Epithelial cell of esophagus (primary cell): ENCODE measurements at places on chromosomes 11 and 22.

GRCh38 chr11:19420868-19421533 is 180.3 kb upstream of the E2F8 start:
- no peak for DNase-seq

DNA sequence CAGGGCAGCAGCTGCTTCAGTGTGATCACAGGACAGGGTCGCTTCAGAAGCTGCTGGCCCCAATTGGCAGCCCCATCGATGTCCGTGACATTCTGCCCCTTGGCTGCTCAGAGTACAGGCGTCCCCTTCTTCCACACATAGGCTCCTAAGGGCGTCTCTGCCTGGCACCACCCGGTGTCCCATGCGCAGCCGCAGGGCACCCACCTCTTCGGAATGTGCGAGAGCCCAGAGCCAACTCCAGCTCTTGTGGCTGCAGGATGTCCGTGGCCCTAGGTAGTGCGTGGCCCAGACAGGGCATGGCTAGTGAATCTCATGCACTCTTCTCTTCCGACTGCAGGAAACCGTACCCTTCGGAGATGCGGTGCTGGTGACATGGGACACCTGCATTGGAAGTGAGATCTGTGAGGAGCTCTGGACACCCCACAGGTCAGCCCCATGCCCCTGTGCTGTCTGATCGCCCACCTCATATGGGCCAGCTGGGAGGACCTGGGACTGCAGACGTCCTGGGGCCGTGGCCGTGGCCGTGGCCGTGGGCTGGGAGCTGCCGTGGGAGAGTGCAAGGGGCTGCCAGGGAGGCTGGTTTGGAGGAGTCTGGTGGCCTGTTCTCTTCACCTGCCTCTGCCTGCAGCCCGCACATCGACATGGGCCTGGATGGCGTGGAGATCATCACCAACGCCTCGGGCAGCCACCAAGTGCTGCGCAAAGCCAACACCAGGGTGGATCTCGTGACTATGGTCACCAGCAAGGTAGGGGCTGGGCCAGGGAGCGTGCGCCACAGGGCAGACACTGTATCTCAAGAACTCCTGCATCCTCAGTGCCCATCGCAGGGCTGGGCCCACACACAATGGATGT is 20.2 kb downstream of the NADSYN1 start:
- DNase-seq = no peak

- no peak for DNase-seq
These were observed 424.7 kb downstream of the FAM181B start for GRCh38 chr11:82308979-82309378.

- peak; percentile 35 for DNase-seq
These were observed 25.2 kb upstream of the GCAT start for GRCh38 chr22:37782340-37783168.

DNA sequence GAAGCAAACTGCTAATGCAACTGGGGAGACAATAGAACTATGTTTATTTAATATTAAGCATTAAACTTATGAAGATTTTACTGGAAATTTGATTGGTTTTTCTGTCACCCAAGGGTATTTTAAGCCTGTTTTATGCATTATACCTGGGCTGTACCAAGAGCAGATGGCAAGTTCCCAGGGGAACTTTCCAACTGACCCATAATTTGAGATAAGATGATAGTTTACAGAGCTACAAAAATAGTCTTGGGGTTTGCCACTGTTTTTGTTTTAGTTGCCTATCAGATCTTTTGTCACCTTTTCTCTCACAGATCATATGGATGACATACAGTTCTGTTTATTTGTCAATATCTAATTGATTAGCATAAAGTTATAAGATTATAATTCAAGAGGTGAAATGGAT is 43.9 kb downstream of the PDE3B start:
- DNase-seq = no peak

- DNase-seq = no peak
These were observed 7.5 kb upstream of the APOBEC3A start for GRCh38 chr22:38949889-38950405.

GRCh38 chr22:44983878-44984482 is 25.8 kb downstream of the PHF21B start:
- DNase-seq = no peak

DNA sequence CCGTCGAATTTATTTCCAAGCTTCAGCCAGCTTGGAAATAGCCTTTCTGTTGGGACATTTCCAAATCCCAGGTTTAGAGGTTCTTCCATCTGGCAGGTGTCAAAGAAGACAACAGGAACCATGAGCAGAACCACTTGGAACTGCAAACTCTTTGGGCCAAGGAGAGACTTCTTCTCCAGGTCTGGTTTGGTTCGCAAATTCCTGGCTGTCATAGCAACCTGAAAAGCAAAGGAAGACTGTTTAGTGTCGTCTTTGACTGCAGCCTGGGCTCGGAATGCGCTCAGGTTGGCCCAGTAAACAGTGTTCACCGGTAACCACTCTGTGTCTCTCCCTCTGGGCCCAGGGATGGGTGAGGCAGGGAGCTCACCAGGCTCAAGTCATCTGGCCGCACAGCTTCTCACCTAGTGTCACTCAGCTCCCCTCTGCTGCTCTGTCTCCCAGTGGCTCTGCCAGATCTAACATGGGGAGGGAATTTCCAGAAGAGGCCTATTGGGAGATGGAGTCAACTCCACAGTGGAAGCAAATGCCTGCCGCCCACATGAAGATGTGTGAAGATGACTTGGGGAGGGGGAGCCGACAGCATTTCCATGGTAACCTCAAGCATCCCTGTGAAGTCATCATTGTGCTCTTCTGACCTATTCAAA is 11.9 kb upstream of the CLMP start:
- no peak for DNase-seq

DNA sequence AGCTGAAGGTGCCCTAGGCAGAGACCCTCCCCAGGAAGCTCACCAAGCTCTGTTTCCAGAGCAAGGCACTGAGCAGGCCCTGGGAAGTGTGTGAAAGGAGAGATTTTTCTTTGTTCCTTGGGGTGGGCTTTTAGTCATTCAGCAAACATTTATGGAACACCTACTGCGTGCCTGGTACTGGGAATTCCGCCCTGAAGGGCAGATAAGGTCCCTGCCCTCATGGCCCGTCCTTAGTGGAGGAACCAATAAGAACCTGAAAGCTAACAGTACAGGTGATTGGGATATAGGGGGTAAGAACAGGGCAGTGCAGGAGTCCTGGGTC is 3.9 kb downstream of the TMEM134 start:
- DNase-seq = peak; percentile 27

- no peak for DNase-seq
These were observed 95.6 kb downstream of the ZBTB16 start for GRCh38 chr11:114155116-114155515.

DNA sequence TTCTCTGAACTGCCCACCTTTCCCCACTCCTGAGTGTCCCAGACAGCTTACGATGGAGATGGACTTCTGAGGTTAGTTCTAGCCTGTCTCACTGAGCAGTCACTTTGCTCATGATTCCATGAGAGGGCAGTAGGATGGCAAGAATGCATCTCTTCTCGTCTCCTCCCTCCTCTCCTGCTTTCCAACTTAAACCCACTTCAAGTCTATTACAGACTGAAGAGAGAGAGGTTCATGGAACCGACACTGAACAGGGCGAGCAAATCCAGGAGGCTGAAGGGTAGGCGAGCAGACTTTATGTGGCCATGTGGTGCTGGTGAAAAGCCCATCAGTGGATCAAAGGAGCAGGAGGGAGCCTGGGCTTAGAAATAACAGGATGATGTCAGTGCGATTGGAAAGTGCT is 38.6 kb downstream of the CEP164 start:
- DNase-seq = no peak

- no peak for DNase-seq
These were observed 10.1 kb downstream of the MTFP1 start for GRCh38 chr22:30435674-30436126.

DNA sequence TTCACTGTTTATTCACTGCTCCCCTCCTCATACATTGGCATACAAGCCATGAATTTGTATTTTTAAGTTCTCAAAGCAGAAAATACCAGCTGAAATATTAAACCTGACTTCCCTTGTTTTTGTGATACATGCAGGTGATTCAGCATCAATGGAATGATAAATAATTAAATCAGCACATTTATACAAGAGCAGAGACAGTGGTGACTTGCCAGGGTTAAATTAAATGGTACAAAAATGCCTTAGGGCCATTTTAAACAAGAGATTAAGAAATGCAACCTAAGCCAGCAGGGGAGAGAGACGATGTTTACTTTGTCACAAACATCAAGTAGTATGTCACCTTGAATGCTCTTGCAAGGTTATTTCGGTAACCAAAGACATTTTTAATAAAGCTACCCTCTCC is 95.9 kb upstream of the DDI1 start:
- DNase-seq = peak; percentile 75

DNA sequence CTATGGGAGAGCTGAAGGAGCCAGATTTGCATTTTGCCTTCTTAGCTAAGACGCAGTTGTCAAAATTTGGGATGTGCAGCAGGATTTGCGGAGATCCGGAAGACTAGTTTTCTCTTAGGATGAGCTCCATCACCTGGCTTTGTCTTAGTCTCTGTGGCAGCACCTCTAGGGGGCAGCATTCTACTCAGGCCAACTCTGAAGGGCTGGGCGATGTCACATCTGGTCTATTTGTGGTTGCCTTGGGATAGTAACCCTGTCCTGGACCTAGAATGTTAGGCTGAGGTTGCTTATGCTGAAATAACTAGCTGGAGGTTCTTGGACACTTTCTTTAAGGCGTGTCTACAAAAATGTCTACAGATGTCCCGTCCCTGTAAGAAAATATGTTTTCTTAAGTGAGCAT is 116.2 kb downstream of the FAT3 start:
- peak; percentile 50 for DNase-seq

DNA sequence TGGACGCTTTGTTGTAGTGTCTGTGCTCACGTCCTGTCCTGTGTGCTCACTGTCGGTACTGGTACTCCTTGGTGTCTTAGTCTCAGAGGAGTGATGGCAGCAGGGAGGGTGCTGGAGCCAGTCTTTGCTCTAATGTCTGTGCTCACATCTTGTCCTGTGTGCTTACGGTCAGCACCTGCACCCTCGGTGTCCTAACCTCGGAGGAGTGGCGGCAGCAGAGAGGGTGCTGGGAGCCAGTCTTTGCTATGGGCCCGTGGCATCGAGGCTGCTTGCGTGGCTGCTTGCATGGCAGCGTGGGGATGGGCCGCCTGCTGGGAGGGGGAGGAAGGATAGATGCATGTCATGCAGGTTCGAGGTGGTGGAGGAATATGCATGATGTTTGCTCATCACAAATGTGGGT is 12.7 kb downstream of the IGHMBP2 start:
- DNase-seq = no peak

- no peak for DNase-seq
These were observed 17.2 kb downstream of the HPS5 start for GRCh38 chr11:18304745-18305144.

DNA sequence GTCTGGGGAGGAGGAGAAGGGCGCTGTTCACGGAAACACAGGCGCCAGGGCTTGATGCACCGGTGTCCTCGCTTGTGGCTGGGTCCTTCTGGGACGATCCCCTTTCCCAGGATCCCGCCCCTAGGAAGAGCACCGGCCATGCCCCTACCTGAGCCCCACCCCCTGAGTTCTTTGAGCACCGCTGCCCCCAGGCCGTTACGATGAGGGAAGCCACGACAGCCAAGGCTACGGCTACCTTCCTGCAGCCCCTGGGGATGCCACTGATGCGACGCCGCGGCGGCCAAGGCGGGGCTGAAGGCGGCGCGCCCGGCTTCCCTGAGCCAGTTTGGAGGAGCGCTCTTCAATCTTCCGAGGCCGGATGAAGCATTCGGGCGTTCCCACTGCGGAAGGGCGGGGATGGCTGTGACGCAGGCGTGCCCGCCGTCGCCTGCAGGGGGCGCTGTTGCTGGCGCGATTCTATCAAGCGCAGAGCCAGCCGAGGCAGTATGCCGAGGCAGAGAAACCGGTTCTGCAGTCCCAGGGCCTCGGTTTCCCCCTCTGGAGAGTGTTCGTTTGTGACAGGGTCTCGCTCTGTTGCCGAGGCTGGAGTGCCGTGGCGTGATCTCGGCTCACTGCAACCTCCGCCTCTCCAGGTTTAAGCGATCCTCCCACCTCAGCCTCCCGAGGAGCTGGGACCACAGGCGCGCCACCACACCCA is 9.7 kb upstream of the NEFH start:
- DNase-seq = peak; percentile 76

GRCh38 chr11:67387069-67387468 is 4.7 kb upstream of the RAD9A start:
- no peak for DNase-seq

- no peak for DNase-seq
These were observed 693.1 kb upstream of the KIRREL3 start for GRCh38 chr11:127693686-127694085.

GRCh38 chr11:9529334-9529650 is 44.2 kb upstream of the WEE1 start:
- DNase-seq = no peak

DNA sequence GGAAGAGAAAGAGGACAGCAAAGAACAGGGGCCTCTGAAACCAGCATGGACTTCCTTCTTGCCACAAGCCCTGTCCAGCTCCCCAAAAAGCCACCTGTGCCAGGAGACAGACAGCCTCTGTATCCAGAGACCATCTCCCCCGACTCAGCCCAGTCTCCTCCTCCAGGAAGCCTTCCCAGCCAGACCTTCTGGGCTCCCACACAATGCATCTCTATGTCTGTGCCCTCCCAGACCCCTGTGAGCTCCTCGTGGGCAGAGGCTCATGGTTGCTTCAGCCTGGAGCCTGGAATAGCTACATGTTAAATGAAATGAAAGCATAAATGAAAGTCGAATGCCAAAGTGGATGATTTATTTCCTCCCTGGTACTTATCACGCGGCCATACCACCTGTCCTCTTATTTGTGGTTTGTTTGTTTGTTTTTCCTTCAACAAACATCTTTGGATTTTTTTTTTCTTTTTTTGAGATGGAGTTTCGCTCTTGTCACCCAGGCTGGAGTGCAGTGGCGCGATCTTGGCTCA is 7.3 kb upstream of the ARAP1 start:
- DNase-seq = no peak

GRCh38 chr11:40125054-40125453 is 1334.4 kb downstream of the LRRC4C start:
- no peak for DNase-seq

GRCh38 chr11:16096336-16096735 is 260.0 kb downstream of the SOX6 start:
- DNase-seq = peak; percentile 39

- no peak for DNase-seq
These were observed 259.6 kb downstream of the NTM start for GRCh38 chr11:131629925-131630540.

GRCh38 chr22:29146771-29147170 is 58.9 kb upstream of the EMID1 start:
- DNase-seq = no peak
